Urothelium cell line (cell line): ENCODE measurements at places on chromosomes 13 and 19.
A peak's percentile ranks its signal among the peaks of the same experiment; 100 is the strongest.

- peak; percentile 21 for DNase-seq
These were observed 5.8 kb upstream of the TLE2 start for GRCh38 chr19:3034656-3035541.

- DNase-seq, result peak; percentile 87
These were observed 33.2 kb downstream of the RASA3 start for GRCh38 chr13:114099191-114099590.

GRCh38 chr13:90680826-90681225, 666.7 kb upstream of the MIR17HG start:
- DNase-seq, result no peak

- no peak for DNase-seq
These were observed 11.6 kb upstream of the NAA16 start for GRCh38 chr13:41299316-41300094.

DNA sequence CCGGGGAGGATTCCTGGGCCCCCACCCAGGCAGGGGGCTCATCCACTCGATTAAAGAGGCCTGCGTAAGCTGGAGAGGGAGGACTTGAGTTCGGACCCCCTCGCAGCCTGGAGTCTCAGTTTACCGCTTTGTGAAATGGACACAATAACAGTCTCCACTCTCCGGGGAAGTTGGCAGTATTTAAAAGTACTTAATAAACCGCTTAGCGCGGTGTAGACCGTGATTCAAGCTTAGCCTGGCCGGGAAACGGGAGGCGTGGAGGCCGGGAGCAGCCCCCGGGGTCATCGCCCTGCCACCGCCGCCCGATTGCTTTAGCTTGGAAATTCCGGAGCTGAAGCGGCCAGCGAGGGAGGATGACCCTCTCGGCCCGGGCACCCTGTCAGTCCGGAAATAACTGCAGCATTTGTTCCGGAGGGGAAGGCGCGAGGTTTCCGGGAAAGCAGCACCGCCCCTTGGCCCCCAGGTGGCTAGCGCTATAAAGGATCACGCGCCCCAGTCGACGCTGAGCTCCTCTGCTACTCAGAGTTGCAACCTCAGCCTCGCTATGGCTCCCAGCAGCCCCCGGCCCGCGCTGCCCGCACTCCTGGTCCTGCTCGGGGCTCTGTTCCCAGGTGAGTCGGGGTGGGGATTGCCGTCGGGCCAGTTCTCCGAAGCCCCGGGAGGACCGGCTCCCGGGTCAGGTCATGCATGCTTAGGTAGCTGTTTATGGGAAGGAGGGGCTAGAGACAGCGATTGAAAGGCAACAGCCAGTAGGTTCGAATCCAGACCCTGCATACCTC, at the start of gene ICAM1:
ICAM1 (plus strand) TSS at position 505 of the 779 bp plus-strand sequence; CDS start at position 545, 40 bp downstream.
- no peak for DNase-seq

- no peak for DNase-seq
These were observed 27.6 kb downstream of the AP2S1 start for GRCh38 chr19:46823049-46823448.

- no peak for DNase-seq
These were observed 14.8 kb downstream of the PLEKHJ1 start for GRCh38 chr19:2221250-2221831.

DNA sequence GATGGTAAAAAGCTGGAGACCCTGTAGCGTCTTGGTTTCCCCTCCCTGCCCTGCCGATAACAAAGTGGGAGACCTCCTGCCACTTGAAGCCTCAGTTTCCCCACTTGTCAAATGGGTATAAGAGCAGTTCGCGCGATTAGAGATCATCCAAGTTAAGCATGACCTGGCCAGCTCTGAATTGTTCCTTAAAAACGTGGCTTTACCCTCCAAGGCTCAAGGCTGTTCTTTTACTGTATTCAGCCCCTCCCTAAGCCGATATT, 421 bp downstream of the TNPO2 start:
- DNase-seq, result no peak

DNA sequence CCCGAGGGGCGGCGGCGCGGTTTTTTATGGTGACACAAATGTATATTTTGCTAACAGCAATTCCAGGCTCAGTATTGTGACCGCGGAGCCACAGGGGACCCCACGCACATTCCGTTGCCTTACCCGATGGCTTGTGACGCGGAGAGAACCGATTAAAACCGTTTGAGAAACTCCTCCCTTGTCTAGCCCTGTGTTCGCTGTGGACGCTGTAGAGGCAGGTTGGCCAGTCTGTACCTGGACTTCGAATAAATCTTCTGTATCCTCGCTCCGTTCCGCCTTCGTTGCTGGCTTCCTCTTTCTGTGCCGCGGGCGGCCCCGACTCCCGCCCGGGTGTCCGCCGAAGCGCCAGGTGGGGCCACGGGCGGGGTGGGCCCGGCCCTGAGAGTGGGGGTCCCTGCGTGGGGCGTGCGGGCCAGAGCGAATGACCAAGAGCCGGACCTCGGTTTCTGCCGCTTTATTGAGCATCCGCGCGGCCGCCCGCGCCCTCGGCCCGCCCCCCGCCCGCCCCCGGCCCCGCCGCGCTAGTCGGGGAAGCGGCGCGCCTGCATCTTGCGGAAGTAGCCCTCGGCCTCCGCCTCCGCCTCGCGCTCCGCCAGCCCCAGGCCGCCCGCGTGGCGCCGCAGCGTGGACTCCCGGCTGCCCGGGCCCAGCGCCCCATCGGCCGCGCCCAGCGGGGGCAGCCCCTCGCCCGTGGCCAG, 9.6 kb downstream of the PLPPR3 start:
- DNase-seq, result no peak

GRCh38 chr13:94232161-94232950, 247.1 kb downstream of the DCT start:
- no peak for DNase-seq
